ENCODE measurements at places on chromosomes 2 and 18. TPM values are rescaled to one million over a fixed set of nuclear protein-coding genes. Genes with fewer than 3 reads are reported as not detected.

- no peak for DNase-seq
These were observed 1067.7 kb upstream of the FAM98A start for GRCh38 chr2:34666821-34667220.

- no peak for DNase-seq
These were observed 120.8 kb downstream of the ESCO1 start for GRCh38 chr18:21479721-21480120.

The PJVK gene
- 7.9 TPM for total RNA-seq

DNA sequence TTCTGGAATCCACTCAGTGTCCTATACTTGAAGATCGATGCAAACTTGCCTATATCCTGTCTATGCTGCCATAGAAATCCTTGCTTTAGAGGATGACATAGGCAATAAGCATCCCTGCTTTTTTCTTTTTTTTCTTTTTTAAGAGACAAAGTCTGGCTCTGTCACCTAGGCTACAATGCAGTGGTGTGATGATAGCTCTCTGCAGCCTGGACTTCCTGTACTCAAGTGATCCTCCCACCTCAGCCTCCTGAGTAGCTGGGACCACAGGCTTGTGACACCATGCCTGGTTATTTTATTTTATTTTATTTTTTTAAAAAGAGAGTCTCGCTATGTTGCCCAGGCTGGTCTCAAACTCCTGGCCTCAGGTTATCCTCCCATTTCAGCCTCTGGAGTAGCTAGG lies 76.9 kb downstream of the LBH start:
- no peak for DNase-seq

- no peak for DNase-seq
These were observed 9.3 kb upstream of the TBC1D8 start for GRCh38 chr2:101160454-101160853.

DNA sequence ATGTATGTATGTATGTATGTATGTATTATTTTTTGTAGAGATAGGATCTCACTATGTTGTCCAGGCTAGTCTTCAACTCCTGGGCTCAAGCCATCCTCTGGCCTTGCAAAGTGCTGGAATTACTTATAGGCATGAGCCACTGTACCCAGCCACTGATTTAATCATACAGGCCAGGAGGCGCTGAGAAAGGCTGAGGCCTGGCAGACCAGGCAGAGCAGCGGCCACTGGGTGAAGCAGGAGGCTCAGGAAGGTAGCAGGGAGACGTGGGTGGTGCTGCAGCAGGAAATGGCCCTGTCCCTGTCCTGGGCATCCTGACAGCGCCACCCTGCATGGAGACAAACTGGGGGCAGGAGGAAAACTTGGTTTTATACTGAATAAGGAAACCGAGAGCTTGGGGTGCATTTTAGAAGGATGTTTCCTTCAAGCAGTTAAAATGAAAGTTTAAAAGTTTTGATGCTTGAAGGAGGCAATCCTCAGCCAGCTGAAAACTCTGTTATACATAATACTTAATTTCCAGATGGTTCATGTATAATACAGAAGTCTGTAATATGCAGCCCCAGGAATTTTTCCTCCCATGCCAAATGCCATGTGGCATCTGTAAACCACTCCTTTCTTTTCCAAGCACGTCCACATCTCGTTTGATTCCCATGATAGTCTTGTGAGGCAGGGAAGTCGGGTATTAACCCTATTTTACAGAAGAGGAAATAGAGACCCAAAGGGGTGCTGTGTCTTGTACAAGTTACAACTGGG lies 182.4 kb downstream of the CELF4 start:
- peak; percentile 81 for DNase-seq

The RNF103 gene
- 29.4 TPM for total RNA-seq

- no peak for DNase-seq
These were observed 736.8 kb upstream of the SALL3 start for GRCh38 chr18:78242806-78243205.

- no peak for DNase-seq
These were observed 42.8 kb upstream of the TPO start for GRCh38 chr2:1370461-1370860.

DNA sequence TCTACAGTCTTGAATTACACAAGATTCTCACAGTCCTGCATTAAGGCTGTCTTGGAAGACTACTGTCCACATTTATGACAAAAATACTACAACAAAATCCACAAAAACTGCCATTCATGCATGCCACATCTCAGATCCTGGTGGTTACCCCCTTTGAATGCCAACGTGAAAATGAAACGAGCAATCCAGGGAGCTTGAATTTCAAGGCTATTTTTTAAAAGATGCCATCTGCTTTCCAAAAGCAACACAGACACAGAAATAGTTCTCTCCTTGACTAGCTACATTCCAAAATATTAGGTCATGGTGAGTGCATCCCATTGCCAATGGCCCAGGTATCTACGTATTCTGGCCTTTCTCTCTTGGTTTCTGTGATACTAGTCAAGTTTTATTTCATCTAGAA lies 36.3 kb downstream of the IRS1 start:
- DNase-seq: no peak

- DNase-seq: no peak
These were observed 27.8 kb downstream of the CHN1 start for GRCh38 chr2:174977364-174977763.

DNA sequence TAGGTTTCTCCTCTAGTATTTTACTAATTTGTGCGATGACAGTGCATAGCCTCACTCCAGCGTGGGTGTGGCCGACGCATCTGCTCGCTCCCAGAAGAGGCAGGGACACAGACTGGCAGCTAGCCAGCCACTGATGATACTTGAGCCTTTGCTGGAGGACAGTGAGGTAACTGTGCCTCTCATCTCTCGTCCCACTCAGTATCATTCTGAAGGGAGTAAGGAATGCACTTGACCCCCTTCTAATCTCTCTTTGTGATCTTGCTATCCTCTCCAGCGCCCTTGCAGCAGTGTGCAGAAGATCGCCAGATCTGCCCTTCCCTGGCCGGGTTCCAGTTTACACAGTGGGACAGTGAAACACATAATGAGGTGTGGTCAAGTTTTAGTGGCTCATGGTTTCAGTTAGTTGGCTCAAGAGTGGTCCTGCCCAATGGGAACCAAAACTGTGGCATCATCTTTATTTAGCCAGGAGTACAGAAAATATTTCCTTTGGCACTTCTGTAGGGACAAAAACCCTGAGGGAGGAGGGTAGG lies 17.5 kb downstream of the NCAPH start:
- DNase-seq: no peak

- no peak for DNase-seq
These were observed 1425.6 kb upstream of the PIK3C3 start for GRCh38 chr18:40529478-40529877.

- DNase-seq: peak; percentile 17
These were observed at the start of gene DPYSL5 for GRCh38 chr2:26847655-26848335. DPYSL5 (plus strand) TSS chr2:26848132; CDS start chr2:26898500, 50,368 bp downstream.

GRCh38 chr2:130388221-130388907 lies 32.5 kb downstream of the PTPN18 start:
- DNase-seq: no peak

DNA sequence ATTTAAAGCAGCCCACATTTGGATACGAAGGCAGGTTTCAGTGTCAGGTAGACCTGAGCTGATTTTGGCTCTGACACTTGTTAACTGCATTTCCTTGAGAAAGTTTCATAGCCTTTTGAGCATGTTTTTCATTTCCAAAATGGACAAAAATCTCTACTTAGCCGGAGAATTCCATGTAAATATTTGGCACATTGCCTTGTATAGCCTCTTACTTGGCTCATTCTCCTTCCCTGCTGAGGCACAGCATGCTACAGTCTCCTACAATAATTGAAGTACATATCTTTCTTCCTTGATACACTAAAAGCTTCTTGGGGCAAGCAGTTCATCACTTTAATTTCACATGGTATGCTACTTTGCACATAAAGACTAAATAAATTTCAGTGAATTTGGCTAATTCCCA lies 772.2 kb upstream of the CHAC2 start:
- no peak for DNase-seq

- peak; percentile 45 for DNase-seq
These were observed 97.6 kb downstream of the WDR7 start for GRCh38 chr18:56748698-56749268.

The PROKR1 gene
- 5.8 TPM for total RNA-seq

GRCh38 chr2:221677688-221678087 lies 105.6 kb upstream of the EPHA4 start:
- DNase-seq: no peak

The ANO7 gene
- total RNA-seq: 0.89 TPM

GRCh38 chr2:74373985-74374384 lies 6.1 kb downstream of the DCTN1 start:
- DNase-seq: no peak

DNA sequence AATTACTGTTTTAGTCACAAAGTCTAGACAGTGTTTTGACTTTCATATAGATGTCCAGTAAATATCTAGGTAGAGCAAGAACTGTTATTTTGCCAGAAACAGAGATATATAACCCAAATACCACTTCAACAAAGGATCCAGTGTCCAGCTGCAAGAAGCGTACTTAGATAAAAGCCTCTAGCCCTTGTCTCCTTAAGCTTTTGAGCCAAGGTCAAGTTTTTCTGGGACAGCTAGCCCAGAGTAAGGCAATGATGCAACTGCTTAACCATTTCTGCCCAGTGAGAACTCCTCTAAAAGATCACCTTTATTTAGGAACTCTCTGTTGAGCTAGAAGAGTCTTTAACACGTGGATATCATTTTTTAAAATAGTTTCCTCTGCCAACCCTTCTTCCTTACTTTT lies 1424.9 kb upstream of the NXPH2 start:
- DNase-seq: no peak

DNA sequence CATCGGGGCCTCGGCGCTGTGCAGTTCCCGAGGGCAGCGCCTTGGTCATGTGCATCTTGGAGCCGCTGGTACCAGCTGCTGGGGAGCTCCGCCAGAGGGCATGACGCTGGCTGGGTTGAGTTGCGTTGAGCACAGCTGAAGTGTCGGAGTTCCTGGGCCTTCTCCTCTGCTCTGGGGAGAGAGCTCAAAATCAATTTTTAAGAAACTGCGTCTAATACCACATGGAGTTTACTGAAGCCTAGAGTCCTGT lies 48.7 kb downstream of the GREB1 start:
- no peak for DNase-seq

The HADHB gene
- total RNA-seq: 106 TPM

The ERFE gene
- 0.79 TPM for total RNA-seq

The PTPRN gene
- total RNA-seq: 67.3 TPM

GRCh38 chr2:19835781-19836281 lies 66.0 kb downstream of the TTC32 start:
- DNase-seq: no peak

DNA sequence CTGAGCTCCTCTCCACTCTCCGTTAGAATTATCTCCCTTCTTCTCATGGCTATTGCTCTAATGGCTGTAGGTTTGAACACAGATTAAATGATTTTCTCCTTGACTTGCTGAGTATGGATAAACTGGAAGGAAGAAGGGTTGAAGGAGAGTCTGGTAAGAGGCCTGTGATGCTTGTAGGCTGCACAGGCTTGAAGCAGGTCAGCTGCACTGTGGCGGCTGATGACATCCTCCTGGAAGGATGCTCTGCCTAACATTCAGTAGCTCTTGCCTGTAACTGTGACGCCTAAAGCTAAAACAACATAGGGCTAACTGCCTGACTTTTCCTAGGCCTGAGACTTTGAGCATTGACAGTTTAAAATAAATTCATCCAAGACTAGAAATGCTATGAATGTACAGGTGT lies 166.3 kb downstream of the MREG start:
- DNase-seq: no peak

GRCh38 chr2:203761121-203761520 lies 54.7 kb downstream of the CD28 start:
- no peak for DNase-seq

- no peak for DNase-seq
These were observed 276.3 kb upstream of the ERBB4 start for GRCh38 chr2:212814941-212815340.

DNA sequence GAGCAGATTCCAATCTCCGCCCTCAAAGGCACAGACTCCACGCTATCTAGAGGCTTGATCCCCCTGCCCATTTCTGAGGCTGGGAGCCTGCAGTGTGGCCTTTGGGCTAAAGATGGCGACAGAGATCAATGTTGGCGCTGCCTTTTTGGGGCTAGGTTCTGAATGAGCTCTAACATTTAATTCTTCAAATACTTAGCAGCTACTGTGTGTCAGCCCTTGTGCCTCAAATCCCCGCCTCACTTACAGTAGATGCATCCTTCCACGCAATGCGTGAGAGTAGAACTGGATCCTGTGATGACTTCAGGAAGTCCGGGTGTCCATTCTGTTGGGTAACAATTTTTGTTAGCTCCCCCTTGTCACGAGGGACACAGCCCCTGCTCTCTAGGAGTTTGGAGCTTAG lies 12.4 kb downstream of the IL1F10 start:
- no peak for DNase-seq

DNA sequence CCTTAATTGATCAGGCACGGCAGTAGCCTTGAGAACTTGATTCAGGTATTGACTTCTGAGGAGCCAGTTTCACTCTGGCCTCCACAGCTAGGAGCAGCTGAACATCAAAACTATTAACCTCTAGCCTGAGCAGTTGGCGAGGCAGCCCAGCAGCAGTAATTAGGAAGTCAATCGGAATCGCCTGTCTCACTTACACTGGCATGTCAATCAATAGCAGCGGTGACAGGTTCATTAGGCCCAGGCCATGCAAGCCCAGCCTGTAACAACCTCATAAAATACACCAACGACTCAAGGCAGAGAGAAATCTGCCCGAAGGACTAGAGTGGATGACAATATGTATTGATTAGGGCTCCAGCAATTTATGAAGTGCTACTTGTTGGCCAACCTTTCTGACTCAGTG lies 255.4 kb upstream of the SKOR2 start:
- DNase-seq: no peak

DNA sequence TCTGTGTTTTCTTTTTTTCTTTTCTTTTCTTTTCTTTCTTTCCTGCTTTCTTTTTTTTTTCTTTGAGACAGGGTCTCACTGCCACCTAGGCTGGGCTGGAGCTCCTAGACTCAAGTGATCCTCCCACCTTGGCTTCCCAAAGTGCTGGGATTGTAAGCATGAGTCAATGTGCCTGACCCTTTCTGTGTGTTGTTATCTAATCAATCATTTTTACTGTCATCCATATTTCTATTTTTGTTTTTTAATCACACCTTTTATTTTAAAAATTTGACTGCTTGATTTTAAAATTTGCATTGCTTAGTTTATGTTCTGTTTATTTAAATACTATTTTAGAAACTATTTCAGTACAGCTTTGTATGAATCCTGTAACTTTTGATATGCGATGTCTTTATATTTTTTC lies 19.2 kb downstream of the LCLAT1 start:
- DNase-seq: no peak

The KLHL30 gene
- 0.10 TPM for total RNA-seq

GRCh38 chr18:55089610-55090009 lies 130.3 kb upstream of the CCDC68 start:
- no peak for DNase-seq

The CREG2 gene
- 48.5 TPM for total RNA-seq

GRCh38 chr18:30103881-30104280 lies 938.7 kb downstream of the DSC3 start:
- no peak for DNase-seq

DNA sequence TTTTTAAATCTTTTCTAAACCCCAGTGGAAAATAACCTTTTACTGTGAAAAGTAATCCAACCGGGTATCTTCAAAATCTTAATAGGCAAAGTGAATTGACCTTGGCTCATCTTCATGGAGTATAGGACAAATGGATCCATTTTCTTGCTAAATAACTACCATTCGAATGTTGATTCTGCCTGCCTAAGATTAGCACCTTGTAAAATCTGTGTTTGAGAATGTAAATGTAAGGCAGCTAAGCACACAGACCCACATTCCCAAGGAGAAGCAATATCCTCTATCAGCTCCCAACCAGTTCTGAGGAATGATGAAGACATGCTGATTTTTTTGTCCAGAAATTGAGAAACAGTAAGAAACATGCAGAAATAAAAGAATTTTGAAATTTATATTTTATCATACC lies 509.8 kb upstream of the SMIM21 start:
- DNase-seq: no peak
